DMS79 (cell line): ENCODE measurements at places on chromosomes 5 and 9.

- no peak for DNase-seq
These were observed 127.8 kb downstream of the PCSK5 start for GRCh38 chr9:76018235-76018634.

GRCh38 chr5:172095368-172096206 is 89.1 kb upstream of the FBXW11 start:
- DNase-seq: no peak

GRCh38 chr5:179130101-179130681 is 70.0 kb downstream of the ZNF354C start:
- no peak for DNase-seq

DNA sequence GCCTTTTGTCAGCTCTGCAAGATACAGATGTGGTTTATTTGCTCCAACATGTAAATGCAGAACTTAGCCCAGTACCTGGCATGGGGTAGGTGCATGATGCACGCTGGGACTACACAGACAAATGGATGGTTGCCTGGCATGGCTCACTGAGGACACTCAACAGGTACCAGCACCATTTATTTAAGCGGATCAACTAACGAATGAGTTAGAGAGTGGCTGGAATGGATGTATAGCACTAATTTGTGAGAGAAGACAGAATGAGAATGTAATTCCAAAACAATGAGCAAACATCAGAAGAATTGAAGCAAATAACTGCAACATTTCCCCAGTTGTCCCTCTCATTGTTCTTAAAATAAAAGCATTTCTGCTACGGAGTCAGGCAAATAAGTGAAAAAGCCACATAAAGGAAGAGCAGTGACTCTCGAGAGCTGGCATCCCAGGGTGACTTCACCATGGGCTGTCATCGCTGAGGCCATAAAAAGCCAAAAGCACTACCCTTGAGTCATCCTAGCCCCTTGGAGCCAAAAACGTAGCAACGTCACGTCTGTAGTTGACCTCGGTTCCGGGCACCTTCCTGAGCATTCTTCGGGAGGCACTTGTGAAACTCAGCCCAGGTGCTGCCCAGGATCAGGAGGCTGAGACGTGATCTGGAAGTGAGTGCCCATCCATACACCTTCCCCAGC is 290.3 kb downstream of the NSG2 start:
- DNase-seq: no peak

DNA sequence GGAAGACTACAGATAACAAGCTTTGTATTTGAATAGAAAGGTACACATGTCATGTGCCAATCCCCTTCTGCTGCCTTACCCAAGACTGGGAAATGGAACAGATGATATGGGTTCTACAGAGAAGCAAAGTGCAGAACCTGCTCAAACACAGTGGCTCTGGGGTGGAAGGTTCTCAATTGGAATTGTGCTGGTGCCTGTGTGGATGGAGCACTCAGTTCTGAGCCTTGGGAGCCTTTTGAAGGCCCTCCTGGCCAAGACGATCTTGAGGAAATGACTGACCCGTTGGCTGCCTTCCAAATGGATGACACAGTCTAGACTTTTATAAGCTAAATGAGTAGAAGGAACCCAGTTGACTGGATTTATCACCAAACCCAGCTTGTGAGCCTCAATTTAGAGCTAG is 4.2 kb upstream of the PRSS3 start:
- DNase-seq: no peak

- DNase-seq: no peak
These were observed 38.5 kb upstream of the FOXI1 start for GRCh38 chr5:170067152-170067551.

- no peak for DNase-seq
These were observed at the start of gene TNFSF8 for GRCh38 chr9:114930056-114930812. TSS of gene TNFSF8 (minus strand) at chr9:114930591. CDS start at chr9:114930303, 288 bp downstream.

- no peak for DNase-seq
These were observed 22.8 kb downstream of the RAB14 start for GRCh38 chr9:121178676-121179372.

- DNase-seq: no peak
These were observed 14.2 kb upstream of the JAKMIP2 start for GRCh38 chr5:147796556-147797308.

DNA sequence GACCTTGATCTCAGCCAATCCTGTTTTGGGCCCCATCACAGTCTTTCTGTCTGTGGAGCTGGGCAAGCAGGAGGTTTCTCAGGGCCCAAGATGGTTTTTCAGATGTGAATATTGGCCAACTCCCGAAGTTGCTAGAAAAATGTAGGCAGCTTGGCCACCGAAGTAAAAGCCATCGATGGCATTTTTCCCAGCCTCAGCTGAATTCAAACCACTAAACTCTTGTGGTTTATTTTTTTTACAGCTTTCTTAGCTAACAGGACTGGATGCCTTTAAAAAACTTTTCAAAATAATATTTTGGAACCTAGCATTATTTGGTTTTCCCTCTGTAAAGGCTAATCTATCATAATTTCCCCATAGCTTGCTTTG is 102.5 kb upstream of the ERCC6L2 start:
- DNase-seq: no peak

- no peak for DNase-seq
These were observed 67.0 kb downstream of the FRMD3 start for GRCh38 chr9:83471241-83471640.

DNA sequence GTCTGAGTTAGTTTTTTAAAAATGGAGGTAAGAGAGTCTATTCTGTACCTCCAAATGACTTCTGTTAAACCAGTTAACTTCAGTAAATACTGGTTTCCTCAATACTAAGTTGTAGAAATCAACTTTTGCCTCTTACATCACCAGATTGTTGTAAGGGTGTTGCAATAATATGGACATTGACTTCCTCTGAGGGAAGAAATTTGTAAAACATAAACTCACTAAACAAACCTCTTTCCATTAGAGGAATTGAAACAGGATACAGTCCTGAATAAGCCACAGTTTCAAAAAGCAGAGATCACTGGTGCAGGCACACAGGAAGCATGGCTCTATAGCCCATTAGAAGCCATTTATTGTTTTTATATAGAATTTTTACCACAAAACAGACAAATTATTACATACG is 32.7 kb upstream of the SLCO6A1 start:
- no peak for DNase-seq

DNA sequence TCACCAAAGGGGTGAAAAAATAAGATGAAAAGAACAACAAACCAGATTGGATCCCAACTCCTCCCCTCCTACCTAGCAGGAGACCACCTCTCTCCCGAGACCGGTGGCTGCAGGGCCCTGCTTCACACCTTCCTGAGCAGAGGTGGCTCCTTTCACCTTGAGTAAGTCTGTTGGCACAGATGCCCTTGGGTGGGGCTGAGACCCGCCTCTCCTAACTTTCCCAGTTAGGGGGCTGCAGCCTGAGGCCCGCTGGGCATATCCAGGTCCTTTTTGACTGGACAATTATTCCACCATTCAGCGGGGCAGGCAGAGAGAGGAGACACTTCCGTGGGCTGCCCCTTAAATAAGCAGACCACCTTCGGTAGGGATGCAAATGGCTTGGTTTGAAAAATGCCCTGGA is 1.3 kb downstream of the SLC25A48 start:
- no peak for DNase-seq

- DNase-seq: no peak
These were observed 5.7 kb upstream of the CHD1 start for GRCh38 chr5:98934546-98934945.

DNA sequence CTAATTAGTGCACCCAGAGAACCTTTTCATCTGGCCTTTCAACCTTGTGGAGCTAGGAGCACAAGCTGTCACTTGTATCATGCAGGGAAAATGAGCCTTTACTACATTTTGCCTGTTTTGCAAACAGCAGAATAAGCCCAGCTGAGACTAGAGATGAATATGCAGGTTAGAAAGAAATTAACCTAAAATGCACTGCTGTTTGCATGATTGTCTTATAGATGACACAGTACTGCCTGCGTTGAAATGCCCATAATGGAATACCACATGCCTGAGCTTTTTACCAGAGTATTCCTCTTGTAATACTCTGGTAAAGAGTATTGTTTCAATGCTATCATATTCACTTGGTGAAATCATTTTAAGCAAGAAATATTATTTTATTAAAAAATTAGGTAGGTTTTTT is 90.7 kb downstream of the SNX24 start:
- DNase-seq: no peak

- peak; percentile 60 for DNase-seq
These were observed 251.7 kb downstream of the DENND1A start for GRCh38 chr9:123678038-123678877.

- DNase-seq: no peak
These were observed 102.3 kb upstream of the SLC30A5 start for GRCh38 chr5:68991279-68992084.

DNA sequence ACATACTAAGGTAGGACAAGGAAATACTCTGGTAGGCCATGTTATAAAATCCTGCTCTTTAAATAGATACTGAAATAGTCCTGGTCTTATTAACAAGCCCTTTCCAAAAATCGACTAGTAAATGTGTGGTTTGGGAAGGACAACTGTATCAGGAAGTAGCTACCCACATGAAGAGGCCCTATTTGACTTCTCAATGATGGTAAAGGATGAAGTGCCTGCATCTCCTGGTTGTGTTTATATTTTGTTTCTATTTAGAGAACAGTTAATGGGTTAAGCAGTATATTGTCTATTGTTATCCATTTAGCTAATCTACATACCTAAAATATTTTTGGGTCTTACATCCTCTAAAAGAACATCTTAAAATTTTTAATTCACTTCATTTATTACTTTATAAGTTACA is 12.5 kb downstream of the GDF9 start:
- DNase-seq: no peak

GRCh38 chr5:32173267-32174010 is 680 bp downstream of the GOLPH3 start:
- peak; percentile 63 for DNase-seq

DNA sequence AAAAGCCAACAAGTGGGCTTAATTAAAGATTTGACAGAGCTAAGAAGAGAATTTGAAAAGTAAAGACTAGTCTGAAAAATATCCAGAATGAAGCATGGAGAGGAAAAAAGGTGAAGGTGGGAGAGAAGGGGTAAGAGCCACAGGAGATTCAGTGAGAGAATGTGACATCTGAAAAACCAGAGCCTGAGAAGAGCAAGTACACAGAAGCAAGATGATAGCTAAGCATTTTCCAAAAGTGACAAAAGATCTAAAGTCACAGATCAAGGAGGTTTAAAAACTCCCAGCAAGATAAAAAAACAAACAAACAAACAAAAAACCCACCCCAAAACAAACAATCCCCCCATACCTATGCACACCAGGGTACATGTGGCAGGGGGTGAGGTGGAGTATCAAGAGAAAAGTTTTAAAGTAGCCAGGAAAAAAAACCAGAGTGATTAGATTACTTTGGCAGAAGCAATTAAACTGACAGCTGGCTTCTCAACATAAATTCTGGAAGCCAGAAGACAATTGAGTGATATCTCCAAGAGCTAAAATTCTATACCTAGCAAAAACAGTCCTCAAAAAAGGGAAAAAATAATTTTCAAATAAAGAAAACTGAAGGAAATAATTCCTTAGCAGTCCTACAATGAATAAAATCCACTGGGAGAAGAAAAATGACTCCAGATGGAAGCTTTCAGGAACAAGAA is 111.4 kb downstream of the RAPGEF6 start:
- no peak for DNase-seq

GRCh38 chr5:179472174-179472573 is 78.2 kb upstream of the RUFY1 start:
- no peak for DNase-seq

- no peak for DNase-seq
These were observed 62.1 kb upstream of the CTXN3 start for GRCh38 chr5:127586811-127587210.

DNA sequence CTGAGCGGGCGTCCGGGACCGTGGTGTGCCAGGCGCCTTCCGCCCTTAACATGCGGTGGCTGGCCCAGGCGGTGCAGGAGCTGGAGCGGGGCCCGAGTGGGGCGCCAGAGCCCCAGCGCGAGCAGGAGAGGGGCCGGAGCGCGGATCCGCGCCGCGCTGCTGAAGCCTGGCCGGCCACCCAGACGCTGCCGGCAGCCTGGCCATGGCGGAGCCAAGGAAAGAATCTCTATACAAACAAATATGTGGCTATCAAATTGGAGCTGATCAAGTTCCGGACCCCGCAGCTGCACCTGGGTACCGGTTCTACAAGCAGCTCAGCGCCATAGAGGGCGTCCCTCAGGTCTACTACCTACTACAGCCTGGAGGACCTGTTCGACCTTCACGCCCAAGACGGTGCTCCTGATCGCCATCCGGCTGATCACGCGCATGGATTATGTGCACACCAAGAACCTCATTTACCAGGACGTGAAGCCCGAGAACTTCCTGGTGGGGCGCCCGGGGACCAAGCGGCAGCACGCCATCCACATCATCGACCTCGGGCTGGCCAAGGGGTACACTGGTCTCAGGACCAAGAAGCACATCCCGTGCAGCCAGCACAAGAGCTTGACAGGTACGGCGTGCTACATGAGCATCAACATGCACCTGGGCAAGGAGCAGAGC is 55.8 kb downstream of the JAK2 start:
- DNase-seq: no peak

DNA sequence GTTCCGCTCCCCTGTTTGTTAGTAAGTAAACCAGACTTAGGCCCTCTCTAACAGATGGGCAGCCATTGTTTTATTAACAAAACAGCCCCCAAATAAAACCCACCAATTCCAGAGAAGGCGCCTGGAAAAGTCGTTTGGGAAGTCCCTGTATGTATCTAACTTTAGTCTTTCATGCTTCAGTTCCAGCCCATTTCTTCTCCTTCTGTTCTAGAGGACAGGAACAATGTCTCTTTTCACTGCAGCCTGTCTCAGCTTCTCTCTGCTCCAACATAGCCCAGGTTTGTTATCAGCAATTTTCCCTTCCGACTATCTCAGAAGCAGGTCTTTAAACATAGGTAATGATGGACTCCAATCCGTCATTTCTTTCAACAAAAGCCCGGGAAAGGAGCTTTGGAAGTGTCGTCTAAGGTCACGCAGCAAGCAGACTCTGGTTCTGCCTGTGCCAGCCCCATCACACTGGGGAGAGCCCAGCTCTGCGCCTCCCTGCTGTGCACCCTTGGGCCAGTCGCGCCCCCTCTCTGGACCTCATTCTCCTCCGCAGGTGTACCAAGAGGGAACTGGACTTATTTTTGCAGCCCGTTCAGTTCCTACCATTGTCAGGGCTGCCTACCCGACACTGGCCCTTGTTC is 9.6 kb upstream of the AKNA start:
- no peak for DNase-seq

DNA sequence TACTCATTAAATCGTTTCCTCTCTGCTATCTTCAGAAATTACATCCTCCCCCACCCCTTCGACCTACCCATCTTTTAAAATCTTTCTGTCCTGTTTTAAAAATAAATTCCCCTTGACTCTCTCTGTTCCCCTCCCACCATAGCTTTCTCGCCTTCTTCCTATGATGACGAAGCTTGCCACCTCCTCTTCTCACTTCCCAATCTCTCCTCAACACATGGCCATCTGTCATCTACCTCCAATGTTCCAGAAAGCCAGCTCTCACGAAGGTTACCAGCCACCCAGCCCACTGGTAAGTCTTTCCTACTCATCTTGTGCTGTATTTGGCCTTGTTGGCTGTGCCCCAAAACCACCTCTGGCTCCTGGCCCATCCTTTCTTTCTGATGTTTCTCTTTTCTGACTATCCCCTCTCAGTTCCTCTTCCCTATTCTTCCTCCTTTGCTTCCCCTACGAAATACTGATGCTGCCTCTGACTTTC is 346.3 kb downstream of the ENC1 start:
- no peak for DNase-seq

- no peak for DNase-seq
These were observed 35.0 kb downstream of the AOPEP start for GRCh38 chr9:94761481-94761880.
